ENCODE measurements at places on chromosomes 3 and 15.

GRCh38 chr3:118578559-118578958, 456.1 kb downstream of the IGSF11 start:
- no peak for DNase-seq

DNA sequence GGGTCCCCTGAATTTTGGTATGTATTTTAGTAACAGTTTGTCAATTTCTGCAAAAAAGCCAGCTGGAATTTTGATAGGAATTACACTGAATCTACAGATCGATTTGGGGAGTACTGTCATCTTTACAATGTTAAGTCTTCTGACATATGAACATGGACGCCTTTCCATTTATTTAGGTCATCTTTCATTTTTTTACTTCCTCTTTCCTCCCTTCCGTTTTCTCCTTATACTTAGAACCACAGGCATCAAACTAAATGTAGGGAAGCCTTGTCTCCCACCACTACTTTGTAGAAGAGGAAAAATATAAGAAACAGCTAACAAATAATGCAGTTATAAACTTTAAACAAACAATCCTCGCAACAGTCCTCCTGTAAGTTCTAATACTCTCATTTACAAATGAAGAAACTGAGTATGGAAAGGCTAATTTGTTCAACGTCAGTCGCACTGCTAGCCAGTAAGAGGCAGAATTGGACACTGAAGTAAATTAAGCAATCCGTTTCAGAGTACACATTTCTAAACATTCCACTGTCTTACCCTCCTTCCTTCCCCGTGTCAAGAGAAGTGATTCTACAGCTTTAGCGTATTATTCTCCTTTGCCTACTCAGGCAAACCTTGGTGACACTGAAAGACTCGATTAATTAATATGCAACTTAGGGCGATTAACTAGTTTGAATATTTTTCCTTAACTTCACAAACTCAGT, 25.6 kb downstream of the RHOA start:
- no peak for DNase-seq

- no peak for DNase-seq
Observed at GRCh38 chr3:171900446-171900845, 57.3 kb downstream of the TMEM212 start.

DNA sequence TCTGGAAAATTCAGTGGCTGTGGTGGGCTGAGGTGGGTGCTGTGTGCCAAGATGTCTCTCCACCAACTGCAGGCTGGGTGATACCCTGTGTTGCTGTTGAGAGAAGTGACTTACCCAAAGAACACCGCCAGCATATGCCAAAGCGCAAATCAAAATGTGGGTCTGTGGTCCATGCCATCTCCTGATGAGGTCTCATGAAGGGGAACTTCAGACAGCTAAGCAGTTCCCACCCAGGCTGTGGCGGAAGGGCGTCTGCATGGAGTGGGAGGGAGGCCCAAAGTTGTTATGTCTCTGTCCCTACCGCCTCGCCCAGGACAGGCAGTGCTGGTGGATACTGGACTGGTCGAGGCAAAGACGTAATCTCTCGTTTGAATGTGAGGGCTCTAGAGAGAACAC, 70.9 kb upstream of the PLXNA1 start:
- DNase-seq, result no peak

GRCh38 chr3:174495928-174496327, 363.2 kb upstream of the NAALADL2 start:
- no peak for DNase-seq

DNA sequence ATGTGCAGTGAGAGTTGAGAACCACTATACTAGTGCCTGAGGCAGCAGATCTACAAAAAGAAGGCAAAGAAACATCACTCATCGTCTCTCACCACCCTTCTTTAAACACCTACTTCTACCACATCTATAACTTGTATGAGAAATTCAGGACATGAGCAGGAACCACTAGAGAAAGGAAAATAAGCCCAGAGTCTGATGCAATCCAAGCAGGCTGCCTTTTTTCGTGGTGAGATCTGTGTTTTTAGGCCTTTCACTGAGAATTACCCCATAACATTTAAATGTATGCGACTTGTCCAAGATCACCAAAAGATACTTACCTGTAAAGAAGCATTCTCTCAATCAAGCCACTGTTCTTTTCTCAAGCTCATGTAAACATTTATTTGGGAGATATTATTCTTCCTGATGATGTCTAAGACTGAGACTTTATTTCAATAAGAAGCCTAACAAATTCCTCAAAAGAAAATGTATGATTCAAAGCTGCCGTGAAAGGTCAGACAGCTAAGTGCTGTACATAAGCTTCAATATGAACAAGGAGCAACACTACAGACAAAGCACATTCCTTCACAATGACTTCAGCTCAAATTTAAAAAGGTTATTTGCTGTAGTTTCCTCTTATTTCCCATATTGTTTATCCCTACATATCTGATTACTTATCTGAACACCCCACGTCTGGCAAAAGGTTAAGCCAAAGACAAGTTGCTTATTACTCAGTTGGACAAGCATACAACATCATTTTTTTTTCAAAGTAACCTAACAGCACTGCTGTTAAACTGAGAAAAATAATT, 16.5 kb downstream of the SPICE1 start:
- no peak for DNase-seq

DNA sequence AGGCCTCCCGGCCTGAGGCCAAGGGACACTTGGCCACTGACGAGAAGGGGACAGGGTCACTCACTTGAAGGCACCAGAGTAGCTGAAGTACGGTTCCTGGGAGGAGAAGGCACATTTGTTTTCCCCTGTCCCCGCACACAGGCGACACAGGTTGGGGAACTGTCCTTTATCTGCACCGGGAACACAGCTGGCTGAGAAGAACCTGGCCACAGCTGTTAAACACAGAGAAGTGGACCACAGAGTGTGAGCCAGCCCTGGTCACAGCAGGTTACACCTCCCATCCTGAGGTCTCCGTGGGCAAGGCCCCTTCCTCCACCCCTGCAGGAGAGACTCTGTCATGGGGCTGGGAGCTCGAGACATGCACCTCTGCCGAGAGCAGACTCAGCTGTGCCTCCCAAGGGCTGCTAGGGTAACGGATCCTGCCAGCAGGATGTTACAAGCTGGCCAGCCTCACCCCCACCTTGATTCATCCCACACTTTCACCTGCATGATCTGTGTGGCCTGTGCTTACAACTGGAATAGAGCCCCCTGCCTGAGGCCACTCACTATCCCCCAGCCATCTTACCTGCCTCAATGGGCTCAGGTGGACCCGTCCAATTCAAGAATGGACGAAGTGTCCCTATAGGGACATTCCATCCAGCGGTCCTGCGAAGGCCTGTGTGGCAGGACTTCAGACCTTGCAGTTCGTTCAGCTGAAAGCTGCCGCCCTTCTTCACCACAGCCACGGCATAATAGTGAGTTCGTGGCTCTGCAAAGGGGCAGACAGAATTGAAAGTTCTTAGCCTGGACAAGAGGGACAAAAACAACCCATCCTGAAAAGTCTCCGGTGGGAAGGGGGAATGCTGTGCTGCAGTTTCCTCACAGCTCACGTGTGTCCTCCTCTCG, 9.2 kb downstream of the LTF start:
- DNase-seq, result no peak

DNA sequence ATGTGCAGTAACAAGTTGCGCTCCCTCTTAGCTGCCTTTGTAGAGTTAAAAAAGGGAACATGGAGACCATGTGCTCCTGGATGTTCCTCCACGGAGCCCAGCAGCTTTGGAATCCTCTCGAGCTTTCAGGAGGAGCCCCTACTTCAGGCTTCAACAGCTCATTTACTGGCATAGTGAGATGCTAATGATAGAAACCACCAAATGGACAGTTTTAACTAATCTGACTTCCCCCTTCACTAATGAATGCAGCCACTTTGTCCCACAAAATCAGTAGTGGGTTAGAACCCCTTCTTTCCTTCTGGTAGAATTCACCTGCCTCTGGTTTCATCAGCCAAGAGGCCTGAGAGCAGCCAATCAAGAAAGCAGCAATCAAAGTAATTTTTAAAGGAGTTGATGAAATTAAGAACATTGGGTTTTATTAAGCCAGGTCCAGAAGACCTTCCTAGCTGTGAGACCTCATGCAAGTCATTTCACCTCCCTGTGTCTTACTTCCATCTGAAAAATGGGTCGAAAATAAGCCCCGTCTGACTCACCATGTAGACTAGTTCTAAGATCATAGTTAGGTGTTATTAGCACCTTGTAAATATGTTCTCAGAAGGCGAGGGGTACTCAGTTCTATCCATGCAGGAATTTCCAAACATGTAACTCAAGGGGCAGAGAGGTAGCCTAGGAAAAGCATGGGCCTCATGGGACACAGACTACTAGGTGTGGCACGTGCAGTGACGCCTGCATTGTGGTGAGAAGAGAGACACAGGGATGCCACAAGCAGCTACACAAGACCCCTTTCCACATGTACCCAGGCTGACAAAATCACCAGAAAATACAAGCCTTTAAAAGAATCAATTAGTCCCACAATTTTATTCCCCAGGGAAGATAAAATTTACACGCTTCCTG, 179.7 kb upstream of the LPP start:
- DNase-seq, result no peak

DNA sequence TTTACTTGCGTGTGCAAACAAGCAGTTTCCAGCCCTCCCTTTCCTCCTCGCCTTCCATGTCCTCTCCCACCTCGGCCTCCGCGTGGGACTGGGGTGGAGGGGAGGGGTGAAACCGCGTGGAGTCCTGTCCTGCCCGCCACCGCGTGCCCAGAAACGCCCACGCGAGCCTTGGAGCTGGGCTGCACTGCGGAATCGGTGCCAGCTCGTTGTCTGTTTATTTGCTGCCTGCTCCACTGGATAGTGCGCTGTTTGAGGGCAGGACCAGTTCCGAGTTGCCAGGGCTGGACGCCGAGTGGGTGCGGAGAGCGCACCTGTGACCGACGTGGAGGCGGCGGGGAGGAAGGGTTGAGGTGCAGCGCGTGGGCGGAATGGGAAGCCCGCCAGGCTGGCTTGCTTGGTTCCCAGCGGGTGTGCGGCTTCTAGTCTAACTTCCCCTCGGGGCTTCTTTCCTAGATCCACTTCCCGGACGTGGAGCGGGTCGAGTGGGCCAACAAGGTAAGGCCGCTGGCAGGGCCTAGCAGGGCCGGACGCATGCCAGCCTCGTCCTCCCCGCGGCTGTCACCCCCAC, 17.3 kb downstream of the ESYT3 start:
- DNase-seq, result no peak

DNA sequence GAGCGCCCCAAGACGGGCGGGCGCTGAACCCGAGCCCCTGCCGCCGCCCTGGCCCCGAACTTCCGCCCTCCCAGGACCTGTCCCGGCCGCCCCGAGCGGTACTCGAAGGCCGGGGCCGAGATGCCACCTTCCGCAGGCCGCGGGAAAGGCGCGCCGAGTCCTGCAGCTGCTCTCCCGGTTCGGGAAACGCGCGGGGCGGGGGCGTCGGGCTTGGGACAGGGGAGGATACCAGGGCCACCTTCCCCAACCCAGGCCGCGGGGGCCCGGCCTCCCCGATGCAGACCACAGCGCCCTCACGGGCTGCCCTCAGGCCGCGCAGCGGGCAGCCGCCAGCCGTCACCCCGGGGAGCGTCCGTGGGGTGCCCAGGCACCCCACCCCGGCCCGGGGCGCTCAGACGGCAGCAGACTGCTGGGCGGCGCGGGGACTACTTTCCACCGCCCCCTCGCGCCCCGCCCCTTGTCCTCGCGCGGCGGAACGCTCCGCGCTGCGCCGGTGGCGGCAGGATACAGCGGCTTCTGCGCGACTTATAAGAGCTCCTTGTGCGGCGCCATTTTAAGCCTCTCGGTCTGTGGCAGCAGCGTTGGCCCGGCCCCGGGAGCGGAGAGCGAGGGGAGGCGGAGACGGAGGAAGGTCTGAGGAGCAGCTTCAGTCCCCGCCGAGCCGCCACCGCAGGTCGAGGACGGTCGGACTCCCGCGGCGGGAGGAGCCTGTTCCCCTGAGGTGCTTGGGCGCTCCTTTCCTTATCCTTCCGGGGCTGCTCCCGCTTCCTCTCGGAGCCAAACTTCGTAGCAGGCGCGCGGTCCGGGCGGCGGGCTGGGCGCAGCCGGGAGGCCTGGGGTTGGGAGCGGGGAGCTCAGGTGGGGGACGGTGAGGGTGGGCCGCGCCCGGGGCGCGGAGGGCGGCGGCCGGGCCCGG, at the start of gene CTNNB1:
CTNNB1 (plus strand) TSS at position 556 of the 916 bp plus-strand sequence. CDS start 24,564 bp downstream, outside the sequence.
- peak; percentile 62 for DNase-seq

Measured in HFF-Myc (cell line).